ENCODE measurements at places on chromosomes 16 and 17. TPM values are rescaled to one million over a fixed set of nuclear protein-coding genes. Genes with fewer than 3 reads are reported as not detected.
A peak's percentile ranks its signal among the peaks of the same experiment; 100 is the strongest.

GRCh38 chr17:743139-743538 lies 8.9 kb downstream of the GEMIN4 start:
- no peak for DNase-seq

DNA sequence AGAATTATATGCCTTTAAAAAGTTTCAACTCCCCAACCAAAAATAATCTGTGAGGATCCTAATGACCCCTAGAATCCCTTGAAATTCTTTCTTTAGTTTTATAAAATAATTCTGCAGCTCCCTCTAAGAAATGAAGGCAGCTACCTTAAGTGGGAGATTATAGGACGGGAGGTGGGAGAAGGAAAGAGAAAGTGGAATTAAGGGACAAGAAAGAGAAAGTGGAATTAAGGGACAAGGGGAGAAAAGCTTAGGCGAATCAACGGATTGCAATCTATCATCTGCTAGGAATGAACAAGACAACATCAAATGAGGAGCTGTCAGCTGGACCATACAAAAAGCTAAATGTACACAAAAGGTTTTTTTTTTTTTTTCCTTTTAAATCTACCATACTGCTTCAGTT lies 262.0 kb downstream of the ZFHX3 start:
- DNase-seq: peak; percentile 24

GRCh38 chr16:89187770-89188392 lies 12.5 kb downstream of the SLC22A31 start:
- DNase-seq: peak; percentile 20

GRCh38 chr17:2174014-2174413 lies 119.1 kb downstream of the HIC1 start:
- DNase-seq: peak; percentile 59

- DNase-seq: no peak
These were observed 486 bp downstream of the PIGS start for GRCh38 chr17:28570716-28571360.

- no peak for DNase-seq
These were observed 240.3 kb upstream of the N4BP1 start for GRCh38 chr16:48850097-48850770.

The TEX14 gene
- total RNA-seq: not detected

The PIPOX gene
- 3.0 TPM for total RNA-seq

The CA4 gene
- total RNA-seq: not detected

The AXIN2 gene
- total RNA-seq: 8.0 TPM

The CCDC78 gene
- total RNA-seq: 1.8 TPM

All from fibroblast of the aortic adventitia (primary cell).